NCI-H1417 (cell line): ENCODE measurements at places on chromosomes 16 and 17.

GRCh38 chr17:39556423-39556822, 51.3 kb downstream of the NEUROD2 start:
- DNase-seq, result no peak

DNA sequence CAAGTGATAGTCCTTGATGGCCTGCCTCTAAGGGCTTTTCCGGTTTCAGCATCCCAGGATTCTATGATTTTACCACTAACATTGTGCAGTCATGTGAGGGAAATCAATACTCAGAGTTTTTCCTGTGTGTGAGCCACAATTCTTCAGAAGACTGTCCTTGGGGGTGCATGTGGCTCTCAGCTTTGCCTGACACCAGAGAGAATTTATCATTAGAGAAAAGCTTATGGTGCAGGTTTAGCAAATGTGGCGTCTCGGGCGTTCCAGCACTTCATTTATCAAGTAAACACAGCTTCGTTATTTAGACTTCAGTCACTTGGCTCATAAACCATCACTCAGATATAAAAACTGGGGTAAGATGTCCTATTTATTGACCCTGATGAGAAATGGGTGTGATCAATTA, 62.8 kb downstream of the SPACA3 start:
- DNase-seq, result no peak

GRCh38 chr17:46979147-46979863, at the start of gene RPRML:
Gene RPRML, minus strand, starts transcription at chr17:46979253. Its CDS starts 246 bp downstream, at chr17:46979007.
- peak; percentile 80 for DNase-seq

DNA sequence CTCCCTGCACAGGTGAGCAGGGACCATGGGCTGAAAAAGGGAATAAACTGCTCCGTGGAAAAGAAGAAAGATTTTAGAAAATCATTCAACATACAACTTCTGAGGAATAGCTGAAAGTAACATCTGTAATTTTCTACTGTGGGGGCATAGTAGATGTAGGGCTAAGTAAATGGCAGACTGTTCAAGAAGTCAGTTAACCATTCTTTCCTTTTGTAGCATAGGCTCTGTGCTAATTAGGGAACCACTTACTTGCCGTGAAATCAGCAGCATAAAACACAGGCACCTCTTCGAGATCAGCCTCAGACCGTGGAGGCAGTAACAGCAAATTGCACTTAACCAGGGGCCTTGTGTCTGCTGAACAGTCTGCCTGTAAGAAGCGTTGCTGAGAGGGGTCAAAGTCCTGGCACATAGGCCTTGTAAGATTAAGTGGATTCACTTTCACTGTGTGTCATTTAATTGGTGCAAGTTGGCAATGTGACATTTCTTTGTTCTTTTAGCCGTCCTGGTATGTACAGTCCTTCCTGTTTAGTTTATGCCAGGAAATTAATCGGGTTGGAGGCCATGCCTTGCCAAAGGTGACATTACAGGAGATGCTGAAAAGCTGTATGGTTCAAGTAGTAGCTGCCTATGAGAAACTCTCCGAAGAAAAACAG, 10.4 kb downstream of the COG1 start:
- no peak for DNase-seq

- peak; percentile 83 for DNase-seq
Observed at GRCh38 chr16:74201576-74201975, 95.0 kb upstream of the PSMD7 start.

- no peak for DNase-seq
Observed at GRCh38 chr17:80758481-80759376, 214.1 kb downstream of the RPTOR start.

DNA sequence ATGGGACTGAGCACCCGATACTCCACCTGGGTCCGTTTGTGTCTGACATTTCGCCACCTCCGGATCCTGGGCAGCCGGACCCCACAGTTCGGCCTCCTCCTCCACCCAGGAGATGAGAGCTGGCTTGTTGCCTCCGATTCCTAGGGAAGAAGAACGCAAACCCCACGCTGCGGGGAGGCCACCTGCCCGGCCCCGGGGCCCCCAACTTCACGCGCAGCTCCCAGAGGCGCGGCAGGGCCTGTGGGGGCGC, 542 bp downstream of the ZNF764 start:
- no peak for DNase-seq

DNA sequence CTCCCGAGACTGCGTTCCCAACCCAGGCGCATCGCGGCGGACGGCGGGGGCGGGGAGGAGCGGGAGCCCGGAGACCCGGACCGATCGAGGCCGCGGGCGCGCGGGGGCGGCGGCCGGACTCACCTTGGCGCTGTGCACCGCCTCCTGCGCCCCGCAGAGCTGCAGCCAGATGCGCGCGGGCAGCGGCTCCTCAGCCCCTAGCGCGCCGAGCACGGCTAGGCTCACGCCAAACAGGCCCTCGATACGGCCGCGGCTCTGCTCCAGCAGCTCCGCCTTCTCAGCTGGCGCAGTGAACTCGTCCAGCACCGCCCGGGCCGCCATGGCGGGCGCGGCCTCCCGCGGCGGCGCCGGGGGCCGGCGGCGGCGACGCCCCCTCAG, 339 bp downstream of the N4BP1 start:
- peak; percentile 87 for DNase-seq

- no peak for DNase-seq
Observed at GRCh38 chr17:15920758-15921239, 24.1 kb upstream of the ADORA2B start.

DNA sequence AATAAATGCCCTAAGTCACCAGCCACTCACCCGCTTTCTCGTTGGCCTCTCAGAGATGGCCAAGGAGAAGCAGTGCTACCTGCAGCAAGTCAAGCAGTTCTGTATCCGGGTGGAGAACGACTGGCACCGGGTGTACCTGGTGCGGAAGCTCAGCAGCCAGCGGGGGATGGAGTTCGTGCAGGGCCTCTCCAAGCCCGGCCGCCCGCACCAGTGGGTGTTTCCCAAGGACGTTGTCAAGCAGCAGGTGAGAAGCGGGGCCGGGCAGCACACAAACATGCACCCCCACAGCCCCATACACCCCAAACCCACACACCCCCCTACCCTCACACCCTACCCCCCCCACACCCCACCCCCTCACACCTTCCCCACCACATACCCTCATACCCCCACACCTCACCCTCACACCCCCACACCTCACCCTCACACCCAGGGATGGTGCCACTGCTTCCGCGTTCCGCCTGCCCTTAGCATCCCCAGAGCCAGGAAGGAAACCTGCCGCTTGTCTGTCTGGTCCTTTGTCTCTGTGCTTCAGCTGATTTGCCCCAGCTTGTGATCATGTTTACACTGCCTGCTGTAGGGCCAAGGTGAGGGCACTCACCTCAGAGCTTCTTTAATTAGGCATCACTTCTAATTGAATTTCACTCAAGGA, 41.9 kb upstream of the ENDOV start:
- DNase-seq, result no peak

- no peak for DNase-seq
Observed at GRCh38 chr17:58402679-58403078, 14.7 kb downstream of the RNF43 start.

DNA sequence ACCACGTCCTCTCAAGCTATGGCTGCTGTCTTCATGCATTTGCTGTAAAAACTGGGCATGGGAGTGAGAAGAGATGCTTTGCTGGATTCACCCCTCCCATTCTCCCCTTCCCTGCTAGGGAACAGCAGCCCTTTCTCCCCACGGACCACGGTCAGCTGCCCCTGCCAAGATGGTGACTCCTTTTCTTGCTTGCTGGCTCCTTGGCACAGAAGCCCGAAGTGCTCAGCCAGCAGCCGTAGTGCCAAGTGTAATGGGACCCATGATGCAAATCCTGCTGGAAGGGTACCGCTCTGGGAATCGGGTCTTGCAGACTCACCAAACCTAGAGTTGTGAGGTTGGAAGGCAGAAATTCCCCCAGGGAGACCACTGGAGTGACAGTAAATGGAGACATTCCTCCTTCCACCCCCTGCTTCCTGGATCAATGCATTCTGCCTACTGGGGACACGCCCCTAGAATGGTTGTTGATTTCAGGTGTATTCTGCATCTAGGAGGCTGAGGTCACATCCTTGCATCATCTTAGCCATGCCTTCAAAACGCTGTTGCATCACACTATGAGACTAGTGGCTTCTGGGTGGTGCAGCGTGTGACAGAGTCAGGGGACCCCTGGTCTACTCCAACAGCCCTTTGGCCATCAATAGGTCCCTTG, 63.0 kb upstream of the CBX4 start:
- DNase-seq, result no peak
